ENCODE measurements at places on chromosomes 5 and 9.

- DNase-seq: no peak
These were observed 91.0 kb upstream of the COL5A1 start for GRCh38 chr9:134550584-134550983.

DNA sequence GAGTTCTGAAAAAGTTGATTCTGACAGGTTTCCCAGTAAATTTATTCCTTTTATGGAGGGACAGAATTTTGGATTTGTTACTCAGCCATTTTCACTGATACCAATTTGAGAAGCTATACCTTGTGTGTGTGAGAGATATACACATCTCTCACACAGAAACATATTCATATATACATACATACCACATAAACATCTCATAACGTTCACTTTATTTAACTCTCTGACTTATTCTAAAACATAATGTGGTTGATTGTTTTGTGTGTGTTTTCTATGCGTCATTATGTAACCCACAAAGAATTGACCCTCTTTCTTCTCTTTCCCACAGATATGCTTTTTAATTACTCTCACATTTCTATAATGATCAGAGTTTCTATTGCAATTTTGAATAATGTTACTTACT lies 570.8 kb upstream of the TLE4 start:
- no peak for DNase-seq

GRCh38 chr5:11126844-11127243 lies 365.8 kb upstream of the DAP start:
- no peak for DNase-seq

DNA sequence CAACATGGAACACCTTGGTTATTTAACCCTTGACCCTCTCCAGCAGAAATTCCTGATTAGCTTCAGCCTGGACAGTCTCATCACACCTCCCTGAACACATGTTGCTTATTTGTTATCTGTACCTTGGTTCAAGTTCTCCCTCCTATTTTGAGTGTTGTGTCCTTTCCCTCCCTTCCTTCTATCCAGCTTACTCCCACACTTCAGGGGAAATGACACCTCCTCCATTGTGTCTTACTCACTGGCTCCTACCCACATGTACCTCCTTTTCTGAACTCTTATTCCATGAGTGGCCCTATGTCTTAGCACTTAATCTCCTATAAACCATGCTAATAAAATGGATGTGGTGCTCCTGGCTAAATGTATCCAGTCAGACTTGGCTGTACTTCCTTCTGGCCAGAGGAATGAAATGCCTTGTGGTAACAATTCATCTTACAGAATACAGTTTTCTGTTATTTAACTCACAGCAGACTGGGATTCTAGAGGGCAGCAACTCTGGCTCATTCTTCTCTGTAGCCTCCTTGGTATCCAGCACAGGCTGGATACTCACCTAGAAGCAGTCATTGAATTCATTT lies 11.2 kb downstream of the LIX1 start:
- peak; percentile 67 for DNase-seq

DNA sequence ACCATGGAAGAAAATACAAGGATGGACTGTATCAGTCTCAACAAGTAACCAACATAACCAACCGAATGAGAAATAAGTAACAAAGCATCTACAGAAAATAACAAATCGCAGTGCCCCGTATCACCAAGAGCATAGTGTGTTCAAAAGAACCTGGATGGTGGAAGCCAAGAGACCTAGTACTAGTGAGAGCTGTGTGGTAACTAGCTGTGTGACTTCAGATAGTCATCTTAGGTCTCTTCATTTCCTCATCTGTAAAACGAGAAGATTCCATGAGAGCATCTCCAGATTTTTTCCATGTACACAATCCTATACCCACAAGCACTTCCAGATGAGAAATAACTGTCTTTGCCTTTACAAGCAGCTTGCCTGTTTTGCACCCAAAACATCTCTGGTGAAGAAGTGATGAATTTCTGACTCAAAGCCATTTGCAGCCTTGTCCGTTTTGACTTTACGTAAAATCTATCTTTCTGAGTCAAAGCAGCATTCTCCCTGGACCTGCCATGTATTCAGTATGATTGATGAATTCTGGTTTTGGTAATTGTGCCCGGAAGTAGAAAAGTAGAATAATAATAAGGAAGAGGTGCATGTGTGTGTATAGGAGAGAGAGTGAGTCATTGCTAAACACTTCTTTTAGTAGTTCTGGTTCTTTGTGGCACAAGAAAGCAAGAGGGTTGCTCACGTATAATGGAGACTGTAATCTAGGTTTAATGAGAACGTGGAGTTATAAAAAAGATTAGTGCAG lies 41.0 kb downstream of the AOPEP start:
- no peak for DNase-seq

Measured in AG09309 (cell line).